ENCODE measurements at places on chromosomes 7 and 10.

GRCh38 chr7:125184801-125185200, 255.2 kb upstream of the POT1 start:
- DNase-seq = no peak

DNA sequence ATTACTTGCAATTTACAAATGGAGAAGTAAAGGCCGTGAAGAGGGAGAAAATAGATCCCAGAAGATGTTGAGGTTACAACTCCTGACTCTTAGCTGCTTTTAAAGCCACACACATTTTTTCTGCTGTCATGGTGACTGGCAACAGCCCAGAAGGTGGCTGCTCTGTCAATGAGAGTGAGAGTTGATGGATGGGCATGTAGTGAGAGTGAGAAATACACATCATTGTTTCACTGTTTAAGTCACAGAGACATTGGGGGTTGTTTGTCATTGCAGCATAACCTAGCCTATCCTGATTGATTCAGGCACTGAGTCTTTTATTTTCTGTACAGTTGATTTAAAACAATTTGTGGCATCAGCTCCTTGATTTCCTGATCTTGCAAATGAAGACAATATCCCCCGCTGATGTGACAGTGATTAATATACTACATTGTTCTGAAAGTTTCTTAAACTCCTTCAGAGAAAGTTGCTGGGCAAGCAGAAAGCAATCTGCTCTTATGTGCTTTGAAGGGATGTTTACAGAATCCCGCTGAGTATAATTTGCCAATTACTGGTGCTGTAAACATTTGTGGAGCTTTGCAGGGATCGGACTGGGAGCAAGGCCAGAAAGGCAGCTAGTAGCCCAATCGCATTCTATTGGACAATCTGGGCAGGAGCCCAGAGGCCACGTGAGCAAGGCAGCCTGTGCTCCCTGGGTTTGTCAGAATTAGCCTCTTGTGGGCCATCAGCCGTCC, 229.6 kb downstream of the PRPF18 start:
- no peak for DNase-seq

DNA sequence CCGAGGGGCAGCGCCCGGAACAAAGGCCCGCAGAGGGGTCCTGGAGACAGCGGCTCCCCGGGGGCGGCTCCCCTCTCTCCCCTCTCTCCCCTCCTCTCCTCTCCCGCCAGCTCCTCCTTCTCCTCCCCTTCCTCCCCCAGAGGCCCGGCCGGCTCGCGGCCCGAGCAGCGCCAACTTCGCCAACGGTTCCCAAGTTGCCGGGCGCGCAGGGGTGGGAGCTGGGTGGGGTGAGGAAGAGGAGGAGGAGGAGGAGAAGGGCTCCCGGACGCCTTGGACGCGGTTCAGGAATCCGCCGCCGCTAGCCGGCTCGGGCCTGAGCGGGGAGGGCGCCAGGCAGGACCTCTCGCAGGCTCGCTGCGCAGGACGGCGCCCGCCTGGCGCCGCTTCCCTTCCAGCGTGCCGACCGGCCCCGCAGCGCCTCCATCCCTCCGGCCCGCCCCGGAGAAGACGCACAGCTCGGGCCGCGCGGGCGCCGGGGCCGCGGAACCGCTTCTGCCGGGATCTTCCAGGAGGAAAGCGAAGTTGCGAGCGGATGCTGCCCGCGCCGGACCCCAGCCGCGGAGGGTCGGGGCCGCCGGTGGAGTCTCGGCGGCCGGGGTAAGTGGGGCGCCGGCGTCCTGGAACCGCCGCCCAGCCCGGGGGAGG, at the start of gene CHST3:
TSS of gene CHST3 (plus strand) at position 298 of the 645 bp plus-strand sequence. CDS start 41,448 bp downstream, outside the sequence.
- DNase-seq = no peak

DNA sequence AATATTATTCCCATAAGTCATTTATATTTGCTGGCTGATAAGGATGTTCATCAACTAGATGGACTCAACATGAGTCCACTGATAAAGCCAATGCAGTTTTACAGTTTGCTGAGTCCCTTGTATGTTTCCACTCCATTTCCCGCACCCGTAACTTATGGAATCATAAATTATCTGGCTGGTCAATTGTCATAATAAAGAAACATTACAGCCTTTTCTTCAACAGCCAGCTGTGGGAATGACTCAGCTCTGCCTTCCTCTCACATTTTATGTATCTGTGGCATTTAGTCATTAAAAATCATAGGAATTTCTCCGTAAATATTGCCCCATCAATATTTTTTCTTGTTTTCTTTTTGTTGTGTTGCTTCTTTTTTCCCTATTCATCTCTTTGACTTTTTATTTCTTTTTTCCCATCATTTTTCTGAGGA, 22.3 kb upstream of the TMEM26 start:
- DNase-seq = no peak

GRCh38 chr10:117546020-117546580, 3.6 kb downstream of the EMX2 start:
- no peak for DNase-seq

GRCh38 chr10:126135941-126136595, 239.7 kb downstream of the FANK1 start:
- no peak for DNase-seq

DNA sequence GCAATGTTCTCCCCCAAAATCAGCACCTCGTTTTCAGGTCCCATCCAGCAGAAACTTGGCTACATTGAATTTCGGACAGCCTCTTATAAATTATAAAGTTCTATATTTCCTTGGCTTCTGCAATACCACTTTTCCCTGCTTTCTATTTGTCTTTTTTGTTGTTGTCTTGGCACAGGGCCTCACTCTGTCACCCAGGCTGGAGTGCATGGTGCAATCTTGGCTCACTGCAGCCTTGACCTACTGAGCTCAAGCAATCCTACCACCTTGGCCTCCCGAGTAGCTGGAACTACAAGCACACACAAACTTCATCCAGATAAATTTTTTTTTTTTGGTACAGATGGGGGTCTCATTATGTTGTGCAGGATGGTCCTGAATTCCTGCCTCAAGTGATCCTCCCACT, 55.3 kb upstream of the HECW1 start:
- DNase-seq = no peak

DNA sequence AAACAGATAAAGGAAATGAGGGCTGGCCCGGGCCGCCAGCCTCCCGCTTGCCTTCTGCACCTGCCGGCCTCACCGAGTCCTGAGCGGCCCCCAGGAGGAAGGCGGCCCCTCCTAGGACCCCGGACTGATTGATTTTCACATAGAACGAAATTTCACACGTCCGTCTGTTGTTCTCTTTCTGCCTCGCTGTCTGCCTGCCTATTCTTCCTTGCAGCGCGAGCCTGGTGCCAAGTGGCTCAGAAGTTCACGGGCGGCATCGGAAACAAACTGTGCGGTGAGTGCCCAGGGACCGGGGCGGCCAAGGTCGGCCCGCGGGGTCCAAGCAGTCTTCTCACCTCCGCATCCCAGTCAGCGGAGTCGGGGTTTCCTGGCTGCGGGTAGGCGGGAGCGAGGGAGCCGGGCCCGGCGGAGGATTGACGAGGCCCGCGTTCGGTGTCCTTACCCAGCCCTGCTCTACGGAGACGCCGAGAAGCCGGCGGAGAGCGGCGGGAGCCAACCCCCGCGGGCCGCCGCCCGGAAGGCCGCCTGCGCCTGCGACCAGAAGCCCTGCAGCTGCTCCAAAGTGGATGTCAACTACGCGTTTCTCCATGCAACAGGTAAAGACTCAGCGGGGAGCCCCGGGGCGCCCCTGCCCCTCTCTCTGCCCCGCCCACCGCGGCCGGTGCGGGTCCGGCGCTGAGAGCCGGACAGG, 967 bp downstream of the GAD2 start:
- no peak for DNase-seq

GRCh38 chr10:124465003-124465776, 3.6 kb downstream of the LHPP start:
- DNase-seq = no peak

- DNase-seq = no peak
Measured at GRCh38 chr7:24801883-24802282, 44.6 kb upstream of the GSDME start.

DNA sequence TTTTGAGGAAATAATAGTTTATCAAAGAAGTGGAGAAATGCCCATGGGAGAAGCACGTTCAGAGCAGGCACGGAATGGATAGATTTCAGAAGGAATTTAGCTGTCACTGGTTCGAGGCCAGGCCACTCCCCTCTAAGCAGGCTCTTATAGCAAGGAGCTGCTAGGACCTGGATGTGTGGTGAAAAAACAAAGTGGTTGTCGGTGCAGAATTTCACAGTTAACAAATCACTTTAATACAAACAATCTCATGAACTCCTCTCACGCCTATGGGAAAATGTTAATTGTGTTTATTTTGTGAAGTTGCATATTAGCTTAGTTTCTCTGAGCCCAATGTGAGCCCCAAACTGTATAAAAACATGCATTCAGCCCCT, 176.3 kb downstream of the PKD1L1 start:
- no peak for DNase-seq

DNA sequence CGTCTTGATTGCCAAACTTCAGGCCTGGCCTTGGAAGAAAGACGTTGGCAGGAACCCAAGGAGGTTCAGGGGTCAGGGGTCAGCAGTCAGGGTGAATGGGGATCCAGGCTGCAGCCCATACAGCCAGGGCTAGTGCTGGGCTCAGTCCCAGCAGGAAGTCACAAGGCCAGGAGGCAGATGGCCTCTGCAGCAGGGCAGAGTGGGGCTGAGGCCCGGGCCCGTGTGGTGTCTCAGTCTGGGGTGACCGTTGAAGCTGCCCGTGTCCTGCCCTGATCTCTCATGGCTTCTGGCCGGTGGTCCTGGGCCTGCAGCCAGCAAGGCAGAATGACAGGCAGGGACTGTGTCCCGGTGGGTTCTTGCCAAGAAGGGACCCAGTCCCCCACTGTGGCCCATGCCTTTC, 26.6 kb upstream of the PURB start:
- DNase-seq = no peak

DNA sequence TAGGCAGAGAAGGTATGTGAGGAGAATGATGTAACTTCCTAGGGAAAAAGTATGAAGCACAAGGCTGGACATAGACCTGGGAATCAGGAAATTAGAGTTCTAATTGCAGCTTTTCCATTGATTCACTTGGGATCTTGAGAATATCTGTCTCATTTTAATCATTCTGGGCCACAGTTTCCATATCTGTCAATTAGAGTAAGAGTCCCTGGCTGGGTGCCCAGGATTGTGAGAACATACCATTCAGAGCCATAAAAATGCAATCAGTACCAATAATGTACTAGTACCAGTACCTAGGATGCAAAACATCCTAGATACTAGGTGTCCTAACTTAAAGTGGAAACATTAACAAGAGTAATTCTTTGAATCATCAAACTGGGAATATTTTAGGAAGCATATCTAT, 29.6 kb downstream of the CAV1 start:
- no peak for DNase-seq

GRCh38 chr10:127157506-127158200, 38.7 kb downstream of the INSYN2A start:
- DNase-seq = no peak

DNA sequence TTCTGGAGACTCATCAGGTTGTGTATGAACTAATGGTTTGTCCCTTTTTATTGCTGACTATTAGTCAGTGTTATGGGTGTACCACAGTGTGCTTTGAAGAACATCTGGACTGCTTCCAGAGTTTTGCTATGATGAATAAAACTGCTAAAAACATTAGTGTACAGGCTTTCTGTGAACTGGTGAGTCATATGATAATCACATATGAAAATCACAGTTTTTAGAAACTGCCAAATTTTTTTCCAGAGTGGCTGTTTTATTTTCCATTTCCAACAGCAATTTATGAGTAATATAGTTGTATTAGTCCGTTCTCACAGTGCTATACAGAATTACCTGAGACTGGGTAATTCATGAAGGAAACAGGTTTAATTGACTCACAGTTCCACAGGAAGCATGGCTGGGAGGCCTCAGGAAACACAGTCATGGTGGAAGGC, 281.2 kb upstream of the VSTM2A start:
- DNase-seq = no peak

DNA sequence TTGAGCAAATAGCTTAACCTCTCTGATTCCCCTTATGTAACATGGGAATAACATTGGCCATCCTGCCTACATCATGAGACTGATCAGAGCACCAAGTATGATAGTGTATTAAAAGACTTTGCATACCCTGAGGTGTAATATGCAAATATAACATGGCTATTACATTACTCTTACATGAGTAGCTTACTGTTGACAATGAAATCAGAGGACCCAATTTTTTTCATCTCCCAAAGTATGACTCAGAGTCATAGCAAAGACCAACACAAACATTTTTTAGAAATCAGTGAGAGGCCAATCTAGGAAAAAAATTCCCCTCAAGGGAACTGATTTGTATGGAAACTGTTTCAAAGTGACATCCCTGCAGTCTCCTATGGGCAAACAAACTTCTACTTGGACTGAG, 47.0 kb upstream of the TMEM140 start:
- no peak for DNase-seq

DNA sequence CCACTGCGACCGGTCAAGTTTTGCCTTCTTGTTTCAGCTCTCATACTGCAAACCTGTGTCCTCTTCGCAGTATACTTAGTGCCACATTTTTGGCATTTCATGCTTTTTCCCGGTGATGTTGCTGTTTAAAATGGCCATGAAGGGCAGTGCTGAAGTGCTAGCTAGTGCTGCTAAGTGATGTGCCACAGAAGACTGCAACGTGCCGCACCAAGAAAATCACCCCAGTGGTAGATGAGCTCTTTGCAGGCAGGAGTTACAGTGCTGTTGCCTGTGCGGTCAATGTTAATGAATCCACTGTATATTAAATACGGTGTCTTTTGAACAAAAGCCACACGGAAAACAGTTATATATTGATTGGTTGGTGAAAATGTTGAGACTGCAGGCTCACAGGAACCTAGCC, 120.3 kb downstream of the ANLN start:
- DNase-seq = no peak

- no peak for DNase-seq
Measured at GRCh38 chr10:13224210-13224995, 9.8 kb downstream of the UCMA start.

- no peak for DNase-seq
Measured at GRCh38 chr10:111323389-111323966, 246.6 kb downstream of the ADRA2A start.

GRCh38 chr7:151725844-151726651, 150.9 kb downstream of the PRKAG2 start:
- DNase-seq = no peak

DNA sequence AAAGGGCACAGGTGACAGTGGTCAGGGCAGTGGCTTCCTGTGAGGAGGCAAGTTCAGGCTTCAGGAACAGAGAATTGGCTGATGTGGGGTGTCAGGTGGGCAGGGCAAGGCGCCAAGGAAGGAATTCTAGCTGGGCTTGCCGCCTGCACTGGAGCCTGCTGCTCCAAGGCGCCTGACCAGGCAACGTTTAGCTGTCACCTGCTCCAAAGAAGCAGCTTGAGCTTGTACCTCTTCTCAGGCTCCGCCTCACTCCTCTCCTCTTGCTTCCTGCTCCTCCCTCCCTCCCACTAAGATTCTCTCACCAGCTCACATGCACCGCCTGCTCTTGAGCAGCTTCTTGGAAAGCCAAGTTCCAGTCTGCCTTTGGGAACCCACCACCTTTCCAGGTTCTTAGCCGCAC, 187.4 kb upstream of the GRB10 start:
- DNase-seq = no peak

DNA sequence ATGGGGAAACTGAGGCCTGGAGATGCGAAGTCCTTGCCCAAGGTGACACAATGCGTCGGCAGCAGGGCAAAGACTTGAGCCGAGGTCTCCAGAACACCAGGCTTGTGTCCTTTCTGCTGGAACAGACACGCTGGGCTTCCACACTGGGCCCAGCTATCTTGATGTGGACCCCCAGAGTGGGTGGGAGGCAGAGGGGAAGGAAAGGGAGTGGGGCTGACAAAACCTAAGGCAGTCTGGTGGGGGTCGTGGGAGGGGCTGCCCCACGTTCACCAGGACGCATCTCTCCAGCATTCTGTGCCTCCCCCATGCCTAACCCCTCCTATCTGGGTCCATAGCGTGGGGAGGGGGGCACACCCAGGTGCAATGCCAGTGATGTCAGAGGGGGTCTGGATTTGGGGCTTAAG, 38.1 kb downstream of the PPIF start:
- DNase-seq = no peak

GRCh38 chr10:93160829-93161228, 87.1 kb downstream of the CYP26A1 start:
- DNase-seq = no peak
